GM23248 (cell line): ENCODE measurements at places on chromosomes 2 and 18. TPM values are rescaled to one million over a fixed set of nuclear protein-coding genes. Genes with fewer than 3 reads are reported as not detected.

LDLRAD4 gene
- total RNA-seq = not detected in 2 replicates

LTBP1 gene
- 198 and 211 TPM in 2 replicates for total RNA-seq

USP34 gene
- total RNA-seq = 77.6 and 90.5 TPM in 2 replicates

DNA sequence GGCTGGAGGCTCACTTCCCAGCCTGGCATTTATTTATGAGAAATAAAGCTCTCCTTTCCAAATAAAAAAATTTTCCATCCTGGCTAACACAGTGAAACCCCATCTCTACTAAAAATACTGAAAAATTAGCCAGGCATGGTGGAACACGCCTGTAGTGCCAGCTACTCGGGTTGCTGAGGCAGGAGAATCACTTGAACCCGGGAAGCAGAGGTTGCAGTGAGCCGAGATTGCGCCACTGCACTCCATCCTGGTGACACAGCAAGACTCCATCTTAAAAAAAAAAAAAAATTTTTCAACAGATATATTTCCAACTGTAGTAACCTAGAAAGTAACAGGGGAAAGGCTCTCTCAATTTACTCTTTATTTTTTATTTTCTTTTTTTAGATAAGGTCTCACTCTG lies 6.1 kb upstream of the PCBP1 start:
- H3K4me1 ChIP-seq = peaks cover 23% of the 10 kb centered on the region
- no peaks in the 10 kb centered on the region for H3K27me3 ChIP-seq
- DNase-seq = no peak
- peaks cover 6% of the 10 kb centered on the region for H3K36me3 ChIP-seq
- H3K27ac ChIP-seq = no peak overlapping the region

GRCh38 chr2:126049461-126049860 lies 606.5 kb upstream of the GYPC start:
- no peak overlapping the region for H3K27ac ChIP-seq
- no peak for DNase-seq
- H3K4me1 ChIP-seq = no peaks in the 10 kb centered on the region
- no peaks in the 10 kb centered on the region for H3K36me3 ChIP-seq
- no peak overlapping the region for H3K4me3 ChIP-seq
- no peaks in the 10 kb centered on the region for H3K27me3 ChIP-seq

GRCh38 chr2:37767959-37768925 lies 96.8 kb upstream of the CDC42EP3 start:
- H3K36me3 ChIP-seq = no peaks in the 10 kb centered on the region
- H3K27me3 ChIP-seq = no peaks in the 10 kb centered on the region
- DNase-seq = peak; percentile 94
- peaks cover 89% of the 10 kb centered on the region for H3K4me1 ChIP-seq

DNA sequence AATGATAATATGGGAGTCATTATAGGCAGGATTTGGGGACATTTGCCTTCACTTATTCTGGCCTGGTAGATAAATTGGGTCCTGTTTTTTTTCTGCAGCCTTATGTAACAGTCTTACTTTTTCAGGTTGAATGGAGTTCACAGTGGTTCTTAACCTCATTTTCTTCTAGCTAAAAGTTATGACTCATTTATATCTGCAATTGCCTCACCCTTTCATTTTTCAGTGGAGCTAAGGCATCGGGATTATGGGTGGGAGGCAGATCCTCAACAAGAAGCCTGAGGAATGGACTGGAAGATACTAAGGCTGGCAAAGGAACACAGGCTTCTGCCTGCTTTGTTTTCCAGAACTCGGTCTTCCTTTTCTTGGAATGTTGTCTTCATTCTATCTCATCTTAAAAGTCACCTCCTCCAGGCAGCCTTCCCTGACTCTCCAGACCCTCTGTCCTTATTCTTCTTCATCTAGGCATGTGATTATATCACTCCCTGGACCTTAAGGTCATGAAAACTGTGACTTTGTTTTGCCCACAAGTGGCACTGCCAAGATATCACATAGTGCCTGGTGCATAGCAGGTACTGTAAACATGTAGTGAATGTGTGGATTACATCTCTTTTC lies 41.0 kb upstream of the ACSL3 start:
- no peak overlapping the region for H3K27ac ChIP-seq
- H3K4me1 ChIP-seq = peaks cover 7% of the 10 kb centered on the region; the same call in 1 of the 2 replicates
- DNase-seq = peak; percentile 67
- no peaks in the 10 kb centered on the region for H3K36me3 ChIP-seq
- H3K4me3 ChIP-seq = no peak overlapping the region

DNA sequence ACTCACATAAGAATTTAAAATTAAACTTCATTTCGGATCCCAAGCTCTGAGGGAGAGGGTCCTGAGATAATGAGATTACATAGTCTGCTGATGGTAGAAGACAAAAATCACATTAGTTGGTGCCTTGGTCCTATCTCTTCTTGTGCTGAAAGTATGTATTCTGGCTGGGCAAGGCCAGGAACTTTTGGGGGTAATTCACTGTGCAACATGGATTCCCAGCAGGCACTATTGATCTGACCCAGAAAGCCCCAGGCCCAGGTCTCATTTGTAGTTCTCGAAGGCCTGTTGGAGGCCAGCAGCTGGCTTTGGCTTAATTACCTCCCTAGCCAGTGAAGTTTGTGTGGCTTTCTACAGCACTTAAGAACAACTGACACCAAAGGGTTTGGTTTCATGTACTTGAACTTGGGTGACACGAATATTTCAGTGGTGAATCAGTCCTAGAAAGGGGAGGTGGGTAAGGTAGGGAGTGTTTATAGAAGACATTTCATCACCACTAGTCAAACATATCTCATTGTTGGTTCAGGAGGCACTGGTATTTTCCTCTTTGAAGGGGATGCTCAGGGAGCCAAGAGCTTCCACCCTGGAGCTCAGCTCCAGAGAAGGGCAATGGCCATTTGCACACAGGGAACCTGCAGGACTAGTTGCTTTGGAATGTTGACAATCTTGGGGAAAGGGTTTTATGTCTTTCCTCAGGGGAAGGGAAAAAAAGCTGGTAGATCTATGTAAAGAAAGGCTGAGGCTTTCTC lies 217.8 kb downstream of the OSR1 start:
- no peaks in the 10 kb centered on the region for H3K36me3 ChIP-seq
- no peaks in the 10 kb centered on the region for H3K27me3 ChIP-seq
- DNase-seq = peak; percentile 52
- no peak overlapping the region for H3K27ac ChIP-seq

DNA sequence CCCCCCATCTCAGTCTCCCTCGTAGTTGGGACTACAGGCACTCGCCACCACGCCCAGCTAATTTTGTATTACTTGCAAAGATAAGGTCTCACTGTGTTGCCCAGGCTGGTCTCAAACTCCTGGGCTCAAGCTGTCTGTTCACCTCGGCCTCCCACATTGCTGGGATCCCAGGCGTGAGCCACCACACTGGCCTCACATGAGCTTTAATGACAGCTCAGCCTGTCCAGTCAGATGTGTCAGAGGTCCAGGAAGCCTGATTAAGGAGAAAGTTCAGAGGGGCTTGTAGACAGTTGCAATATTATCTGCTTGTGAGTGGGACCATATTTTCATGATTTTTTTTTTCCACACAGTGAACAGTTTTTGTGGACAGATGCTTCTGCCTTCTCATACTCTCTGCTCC lies 82.0 kb downstream of the LIMS1 start:
- no peak overlapping the region for H3K4me3 ChIP-seq
- no peaks in the 10 kb centered on the region for H3K36me3 ChIP-seq
- no peaks in the 10 kb centered on the region for H3K27me3 ChIP-seq
- peaks cover 14% of the 10 kb centered on the region for H3K4me1 ChIP-seq

GRCh38 chr2:232731470-232731869 lies 34.3 kb downstream of the GIGYF2 start:
- H3K27me3 ChIP-seq = no peaks in the 10 kb centered on the region
- H3K27ac ChIP-seq = peak overlapping the region; percentile 6; the same call in 1 of the 2 replicates
